NCI-H524 treated with DMSO at 0.1 percent for 48 hours (cell line): ENCODE measurements at places on chromosomes 3 and 15.

DNA sequence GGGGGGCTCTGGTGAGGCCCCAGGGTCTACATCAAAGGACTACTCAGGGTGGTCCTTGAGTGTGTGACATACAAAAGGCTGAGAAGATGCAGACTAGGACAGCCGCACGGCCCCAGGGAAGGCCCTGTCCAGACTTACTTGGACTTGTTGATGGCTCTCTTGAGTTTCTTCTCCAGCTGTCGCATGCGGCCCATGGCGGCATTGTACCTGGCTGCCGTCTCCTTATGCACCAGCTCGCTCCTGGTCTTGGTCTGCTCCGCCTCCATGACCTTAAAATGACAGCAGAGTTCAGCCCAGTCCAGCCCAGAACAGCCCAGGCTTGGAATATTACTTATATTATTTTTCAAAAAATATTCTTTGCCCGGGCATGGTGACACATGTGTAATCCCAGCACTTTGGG lies 56.0 kb downstream of the CAPN7 start:
- DNase-seq: no peak

GRCh38 chr15:65812916-65813315 lies 20.8 kb upstream of the DENND4A start:
- no peak for DNase-seq

GRCh38 chr3:171568766-171569165 lies 108.6 kb upstream of the TNIK start:
- no peak for DNase-seq

GRCh38 chr3:194514626-194515025 lies 27.8 kb upstream of the ATP13A3 start:
- no peak for DNase-seq
